ENCODE measurements at places on chromosomes 5 and 9. TPM values are rescaled to one million over a fixed set of nuclear protein-coding genes. Genes with fewer than 3 reads are reported as not detected.
A peak's percentile ranks its signal among the peaks of the same experiment; 100 is the strongest.

The FBXW11 gene
- total RNA-seq = 51.2 TPM

The TLX3 gene
- 0.16 TPM for total RNA-seq

The FOXD4L6 gene
- total RNA-seq = not detected

The ANKRD31 gene
- 0.09 TPM for total RNA-seq

The SEMA5A gene
- total RNA-seq = 14.3 TPM

The LPAR1 gene
- total RNA-seq = 4.9 TPM

The UNC13B gene
- total RNA-seq = 46.1 TPM

DNA sequence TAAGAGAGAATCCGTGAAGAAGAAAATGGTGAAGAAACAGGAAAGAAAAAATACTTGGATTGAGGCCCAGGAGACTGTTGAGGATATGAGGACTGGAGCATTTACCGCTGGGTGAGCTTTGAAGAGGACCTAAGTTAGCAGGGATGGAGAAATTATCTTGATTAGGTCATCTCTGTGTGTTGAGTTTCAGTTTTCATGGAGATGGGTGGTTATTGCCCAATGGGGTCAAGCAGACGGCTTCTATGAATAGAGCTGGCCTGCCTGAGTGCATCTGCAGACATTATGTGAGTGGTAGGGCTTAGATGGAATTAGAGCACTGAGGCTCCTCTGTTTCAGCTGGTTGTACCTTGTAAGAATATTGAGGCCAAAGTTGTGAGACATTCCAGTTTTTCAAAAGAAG, 245.4 kb upstream of the FBXL7 start:
- H3K36me3 ChIP-seq = no peaks in the 10 kb centered on the region
- H3K4me1 ChIP-seq = no peaks in the 10 kb centered on the region
- no peak for DNase-seq
- H3K4me3 ChIP-seq = no peak overlapping the region

- DNase-seq = no peak
- peaks cover 50% of the 10 kb centered on the region for H3K4me1 ChIP-seq
- H3K27ac ChIP-seq = no peak overlapping the region
- H3K36me3 ChIP-seq = peaks cover 25% of the 10 kb centered on the region
Measured at GRCh38 chr5:14450018-14450524, 131.5 kb upstream of the OTULINL start.

- peaks cover 20% of the 10 kb centered on the region for H3K4me1 ChIP-seq
- H3K27me3 ChIP-seq = no peaks in the 10 kb centered on the region
- no peak overlapping the region for H3K4me3 ChIP-seq
- H3K27ac ChIP-seq = no peak overlapping the region
- no peak for DNase-seq
Measured at GRCh38 chr5:123266365-123266764, 156.8 kb downstream of the CEP120 start.

- no peak overlapping the region for H3K27ac ChIP-seq
- H3K4me1 ChIP-seq = no peaks in the 10 kb centered on the region
- H3K36me3 ChIP-seq = no peaks in the 10 kb centered on the region
- no peaks in the 10 kb centered on the region for H3K27me3 ChIP-seq
- no peak overlapping the region for H3K4me3 ChIP-seq
- DNase-seq = no peak
Measured at GRCh38 chr9:101625876-101626275, 31.1 kb upstream of the PPP3R2 start.

DNA sequence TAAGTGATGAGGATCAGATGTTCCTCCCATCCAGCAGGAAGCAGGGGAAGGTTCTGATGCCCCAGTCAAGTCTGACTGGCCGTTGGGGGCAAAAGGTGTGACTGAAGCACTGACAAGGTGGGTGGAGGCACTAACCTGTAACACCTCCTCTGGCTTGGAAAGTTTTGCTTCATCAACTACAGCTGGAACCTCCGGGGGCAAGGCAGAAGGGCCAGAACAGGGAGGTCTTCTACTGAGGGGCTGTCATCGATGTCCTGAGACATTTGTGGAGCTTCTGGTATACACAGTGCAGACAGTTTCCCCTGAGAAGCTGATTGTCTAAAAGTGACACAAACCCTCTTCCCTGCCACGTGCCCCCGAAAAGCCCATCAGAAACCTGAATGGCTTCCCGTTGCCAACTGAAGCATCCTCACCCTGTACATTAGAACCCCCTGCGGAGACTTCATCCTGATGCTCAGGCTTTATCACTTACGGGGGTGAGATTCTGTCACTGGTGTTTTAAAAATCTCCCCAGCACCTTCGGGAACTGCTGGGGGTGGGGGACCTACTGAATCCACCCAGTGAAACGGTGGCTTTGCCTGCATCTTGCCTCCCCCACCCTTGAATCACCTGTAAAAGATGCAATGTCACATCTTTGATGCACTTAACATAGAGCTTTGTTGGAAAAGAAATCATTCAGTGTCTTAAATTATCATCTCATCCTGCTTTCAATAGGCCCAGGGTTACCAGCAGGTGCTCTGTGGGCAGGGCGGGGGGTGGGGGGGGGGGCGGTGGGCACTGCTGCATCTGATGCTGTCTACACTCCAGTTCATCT, 24.6 kb downstream of the TRAF1 start:
- H3K27ac ChIP-seq = no peak overlapping the region
- no peaks in the 10 kb centered on the region for H3K36me3 ChIP-seq
- H3K4me1 ChIP-seq = 0 out of 2 replicates have a peak, but pooled peaks cover 3% of the 10 kb centered on the region
- H3K27me3 ChIP-seq = no peaks in the 10 kb centered on the region
- no peak for DNase-seq
- H3K4me3 ChIP-seq = no peak overlapping the region

- H3K4me1 ChIP-seq = no peaks in the 10 kb centered on the region
- H3K27me3 ChIP-seq = no peaks in the 10 kb centered on the region
- no peak overlapping the region for H3K27ac ChIP-seq
- H3K4me3 ChIP-seq = no peak overlapping the region
Measured at GRCh38 chr5:64625678-64626077, 64.6 kb upstream of the SHISAL2B start.

DNA sequence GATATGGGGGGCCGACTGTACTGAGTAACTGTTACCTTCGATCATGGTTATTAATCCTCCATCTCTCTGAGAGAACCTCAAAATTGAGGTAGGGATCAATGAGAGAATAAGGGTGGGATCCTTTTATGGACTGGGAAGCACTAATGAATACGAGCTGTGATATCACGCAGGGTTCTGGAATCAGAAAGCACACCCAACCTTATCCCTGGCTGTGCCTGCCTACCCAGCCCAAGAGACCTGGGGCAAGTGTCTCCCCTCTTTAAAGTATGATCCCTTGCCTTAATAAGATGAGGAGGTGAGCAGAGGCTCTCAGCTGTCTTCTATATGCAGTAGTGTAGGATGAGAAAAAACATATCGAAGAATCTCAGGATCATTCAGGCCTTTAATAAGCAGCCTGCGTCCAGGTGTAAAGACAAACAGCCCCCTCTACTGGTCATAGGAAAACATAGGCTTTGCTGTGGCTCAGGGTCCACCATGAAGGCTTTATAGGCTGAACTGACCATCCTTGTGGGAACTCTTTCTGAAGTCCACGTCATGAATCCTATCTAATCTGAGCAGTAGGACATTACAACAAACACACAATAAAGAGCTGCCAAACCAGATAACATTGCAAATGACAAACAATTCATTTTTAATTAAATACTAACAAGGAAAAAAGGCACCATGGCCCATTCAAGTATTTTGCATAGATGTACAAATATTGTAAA, 16.8 kb downstream of the NIPAL4 start:
- DNase-seq = peak; percentile 30
- no peak overlapping the region for H3K27ac ChIP-seq
- H3K36me3 ChIP-seq = no peaks in the 10 kb centered on the region

GRCh38 chr9:120912958-120913646, 13.5 kb downstream of the TRAF1 start:
- H3K27me3 ChIP-seq = no peaks in the 10 kb centered on the region
- no peak overlapping the region for H3K27ac ChIP-seq
- H3K36me3 ChIP-seq = peaks cover 5% of the 10 kb centered on the region
- H3K4me1 ChIP-seq = peaks cover 32% of the 10 kb centered on the region
- H3K4me3 ChIP-seq = no peak overlapping the region

DNA sequence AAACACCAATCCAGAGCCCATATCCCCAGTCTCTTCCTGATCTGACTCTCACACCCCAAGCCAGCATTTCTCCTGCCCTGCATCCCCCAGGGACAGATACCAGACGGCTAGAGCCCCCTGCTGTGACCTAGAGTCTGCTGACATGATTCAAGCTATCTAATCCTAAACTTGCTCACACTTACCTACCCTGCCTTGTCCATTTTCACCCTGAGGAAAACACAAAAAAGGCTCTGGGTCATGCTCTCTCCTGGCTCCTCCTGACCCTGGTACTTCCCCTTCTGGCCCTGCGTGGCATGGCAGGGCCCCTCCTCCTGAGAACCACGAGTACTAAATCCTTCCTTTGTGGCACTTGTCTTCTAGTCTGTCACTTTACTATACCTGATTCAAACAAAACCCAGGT, 2.8 kb upstream of the ARRDC1 start:
- H3K27ac ChIP-seq = no peak overlapping the region
- peaks cover 33% of the 10 kb centered on the region for H3K27me3 ChIP-seq
- peaks cover 16% of the 10 kb centered on the region for H3K4me1 ChIP-seq
- no peak for DNase-seq
- no peaks in the 10 kb centered on the region for H3K36me3 ChIP-seq

DNA sequence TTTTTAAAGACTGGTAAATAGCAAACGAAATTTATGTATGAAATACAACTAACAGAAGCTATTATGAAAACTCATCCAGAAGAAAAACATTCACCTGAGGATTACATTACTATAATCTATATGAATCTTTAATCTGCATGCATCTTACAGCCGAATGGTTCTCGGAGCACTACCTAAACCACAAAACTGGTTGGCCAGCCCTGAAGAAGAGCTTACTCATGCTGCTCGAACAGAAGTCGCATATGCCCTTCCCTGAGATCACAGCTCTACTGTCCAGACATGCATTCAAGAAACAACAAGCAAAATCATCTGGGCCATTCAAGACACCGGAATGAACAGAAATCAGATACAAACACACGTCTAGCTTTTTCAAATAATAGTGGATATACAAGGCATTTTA, 931.0 kb upstream of the DMAC1 start:
- DNase-seq = no peak
- H3K4me3 ChIP-seq = no peak overlapping the region
- peaks cover 43% of the 10 kb centered on the region for H3K4me1 ChIP-seq
- no peaks in the 10 kb centered on the region for H3K27me3 ChIP-seq
- H3K27ac ChIP-seq = peak overlapping the region; percentile 62
- H3K36me3 ChIP-seq = no peaks in the 10 kb centered on the region

- no peaks in the 10 kb centered on the region for H3K27me3 ChIP-seq
- H3K27ac ChIP-seq = peak overlapping the region; percentile 85
- H3K36me3 ChIP-seq = peaks cover 49% of the 10 kb centered on the region
- peaks cover 79% of the 10 kb centered on the region for H3K4me1 ChIP-seq
- DNase-seq = no peak
Measured at GRCh38 chr5:34687269-34688011, 31.3 kb downstream of the RAI14 start.

DNA sequence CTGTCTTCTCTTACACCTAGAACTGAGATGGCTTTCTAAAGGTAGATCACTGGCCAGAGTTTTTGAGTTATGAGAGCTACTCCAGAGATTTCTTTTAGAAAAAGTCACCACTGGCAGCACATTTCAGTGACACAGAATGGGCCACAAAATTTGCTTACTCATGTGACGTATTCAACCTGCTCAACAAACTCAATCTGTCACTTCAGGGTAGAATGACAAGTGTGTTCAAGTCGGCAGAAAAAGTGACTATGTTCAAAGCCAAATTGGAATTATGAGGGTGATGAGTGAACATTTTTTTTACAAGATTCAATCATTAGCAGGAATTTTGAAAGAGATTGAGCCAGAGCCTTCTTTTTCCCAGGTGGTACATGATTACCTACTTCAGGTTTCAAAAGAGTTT, 46.5 kb downstream of the TAF11L14 start:
- no peak overlapping the region for H3K4me3 ChIP-seq
- H3K27ac ChIP-seq = no peak overlapping the region
- no peak for DNase-seq
- H3K4me1 ChIP-seq = no peaks in the 10 kb centered on the region
- no peaks in the 10 kb centered on the region for H3K36me3 ChIP-seq

DNA sequence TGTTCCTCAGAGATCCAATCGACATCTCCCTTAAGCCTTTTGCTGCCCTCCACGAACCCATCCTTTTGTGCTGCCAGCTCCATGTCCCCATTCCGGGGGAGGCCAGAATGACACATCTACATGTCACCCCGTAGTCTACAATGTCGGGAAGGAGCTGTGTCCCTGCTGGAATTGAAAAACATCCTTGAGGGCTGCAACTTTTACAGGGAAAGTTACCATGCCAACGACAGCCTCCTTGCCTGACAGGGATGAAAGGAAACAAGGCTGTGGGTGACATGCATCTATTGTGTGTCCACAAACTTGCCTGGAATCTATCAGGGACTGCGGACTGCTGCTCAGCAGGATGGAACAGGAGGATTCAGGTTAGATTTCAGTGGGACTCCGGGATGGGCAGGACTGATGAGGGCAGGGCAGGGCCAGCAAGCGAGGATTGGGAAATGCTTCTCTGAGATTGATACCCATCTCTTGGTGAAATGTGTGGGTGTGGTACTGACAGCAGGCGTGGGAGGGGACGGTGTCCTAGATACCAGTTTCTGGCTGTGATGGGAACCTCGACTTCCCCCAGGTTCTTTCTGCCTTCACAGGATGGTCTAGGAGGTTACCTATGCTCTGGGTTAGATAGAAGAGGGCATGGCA, 25.5 kb downstream of the EGR1 start:
- DNase-seq = no peak
- peaks cover 39% of the 10 kb centered on the region for H3K27me3 ChIP-seq
- H3K36me3 ChIP-seq = no peaks in the 10 kb centered on the region
- peak overlapping the region; percentile 57 for H3K4me3 ChIP-seq

GRCh38 chr5:158303883-158304282, 444.9 kb upstream of the CLINT1 start:
- no peak for DNase-seq
- H3K4me3 ChIP-seq = no peak overlapping the region
- no peaks in the 10 kb centered on the region for H3K36me3 ChIP-seq
- no peaks in the 10 kb centered on the region for H3K27me3 ChIP-seq

DNA sequence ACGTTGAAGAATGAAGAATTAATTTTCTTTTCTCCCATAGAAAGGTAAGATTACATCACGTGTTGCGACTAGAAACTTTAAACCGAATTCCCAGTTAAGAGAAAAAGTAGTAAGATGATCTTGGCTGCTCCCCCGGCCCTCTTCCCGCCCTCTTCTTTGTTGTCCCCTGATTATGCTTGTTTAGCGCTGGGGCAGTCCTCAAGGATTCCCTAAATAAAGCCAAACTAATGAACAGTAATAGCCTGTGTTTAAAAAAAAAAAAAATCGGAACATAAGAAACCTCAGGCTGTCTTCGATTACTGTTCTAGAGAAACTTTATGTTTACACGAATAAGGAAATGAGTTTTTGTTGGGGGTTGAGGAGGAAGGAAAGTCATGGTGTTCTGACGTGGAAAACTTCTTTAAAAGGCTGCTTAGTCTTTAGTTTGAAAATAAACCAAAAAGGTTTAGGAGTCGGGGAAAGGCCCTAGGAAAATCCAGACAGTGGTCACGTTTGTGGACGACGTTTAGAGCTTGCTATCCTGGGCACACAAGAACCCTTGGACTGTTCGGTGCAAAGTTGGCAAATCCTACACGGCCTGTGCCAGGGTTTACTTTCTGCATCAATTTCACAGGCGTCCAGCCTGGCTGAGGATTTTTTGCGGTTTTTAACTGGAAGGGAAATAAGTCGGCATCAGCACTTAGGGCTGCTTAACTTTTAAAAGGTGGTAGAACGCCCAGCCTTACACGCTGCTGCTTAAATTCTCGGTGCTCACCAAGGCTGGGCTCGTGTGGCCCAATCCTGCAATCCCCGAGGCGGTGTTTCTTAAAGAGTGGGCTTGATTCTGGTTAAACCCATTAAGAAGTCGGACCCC, 1.1 kb upstream of the MAT2B start:
- no peaks in the 10 kb centered on the region for H3K27me3 ChIP-seq
- peak overlapping the region; percentile 97 for H3K4me3 ChIP-seq
- H3K36me3 ChIP-seq = peaks cover 4% of the 10 kb centered on the region
- peak overlapping the region; percentile 98 for H3K27ac ChIP-seq
- no peak for DNase-seq

Data from WTC11 (cell line).